Stimulated activated CD8-positive, alpha-beta memory T cell treated with anti-CD3 and anti-CD28 coated beads, Interleukin-2, amount 100 ng/mL, for 1 hour (primary cell): ENCODE measurements at places on chromosomes 1 and 21.

- no peak for DNase-seq
These were observed 47.2 kb upstream of the RASAL2 start for GRCh38 chr1:178046591-178047270.

GRCh38 chr21:45152265-45152746 is 77.9 kb downstream of the ADARB1 start:
- DNase-seq = peak; percentile 45

- no peak for DNase-seq
These were observed 19.1 kb upstream of the SPAG17 start for GRCh38 chr1:118204105-118204504.

DNA sequence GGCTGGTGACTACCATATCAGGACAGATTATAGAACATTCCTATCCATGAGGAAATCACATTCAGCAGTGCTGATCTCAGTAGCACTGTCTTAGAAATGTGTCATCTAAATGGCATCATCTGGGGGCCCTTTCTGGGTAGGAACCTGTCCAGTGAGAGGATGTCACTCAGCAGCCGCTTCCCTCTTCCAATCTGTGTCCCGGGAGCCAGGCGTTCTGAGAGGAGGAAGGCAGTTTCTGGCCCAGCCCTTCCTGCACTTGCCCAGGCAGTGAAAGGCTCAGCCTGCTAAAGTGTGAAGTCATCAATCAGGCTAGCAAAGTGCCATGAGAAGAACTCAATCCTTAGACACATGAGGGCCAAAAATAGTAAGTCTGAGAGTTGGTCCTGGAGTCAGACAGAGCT is 25.6 kb downstream of the RAB4A start:
- no peak for DNase-seq

DNA sequence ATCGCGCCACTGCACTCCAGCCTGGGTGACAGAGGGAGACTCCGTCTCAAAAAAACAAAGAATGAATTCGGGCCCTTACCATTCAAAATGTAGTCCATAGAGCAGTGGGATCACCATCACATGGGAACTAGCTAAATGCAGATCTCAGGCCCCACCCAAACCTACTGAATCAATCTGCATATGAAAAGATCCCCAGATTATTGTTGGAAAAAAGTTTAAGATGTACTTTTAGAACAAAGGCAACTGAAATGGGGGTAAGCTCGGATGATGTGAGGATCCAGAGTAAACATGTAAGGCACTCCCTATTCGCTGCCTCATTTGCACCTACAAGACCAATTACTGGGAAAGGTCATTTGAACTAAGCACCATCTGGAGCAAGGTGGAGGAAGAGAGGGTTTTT is 803 bp upstream of the FLAD1 start:
- no peak for DNase-seq

DNA sequence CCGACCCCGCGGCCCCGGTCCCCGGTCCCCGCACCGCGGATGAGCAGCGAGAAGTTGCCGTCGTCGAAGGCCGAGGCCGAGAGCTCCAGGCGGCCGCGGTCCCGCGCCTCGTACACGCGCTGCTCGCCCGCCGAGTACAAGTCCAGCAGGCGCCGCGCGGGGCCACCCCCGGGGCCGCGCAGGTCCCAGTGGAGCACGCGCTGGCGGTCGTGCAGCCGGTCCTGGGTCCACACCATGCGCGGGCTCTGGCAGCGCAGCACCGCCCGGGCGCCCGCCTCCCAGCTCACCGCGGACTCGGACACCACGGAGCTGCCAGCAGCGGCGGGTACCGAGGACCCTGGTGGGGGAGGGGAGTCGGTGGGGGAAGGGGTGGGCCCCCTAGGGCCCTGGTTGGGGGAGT is 2.9 kb downstream of the MXRA8 start:
- DNase-seq = no peak

GRCh38 chr1:160375788-160376524 is 9.1 kb downstream of the NHLH1 start:
- no peak for DNase-seq

DNA sequence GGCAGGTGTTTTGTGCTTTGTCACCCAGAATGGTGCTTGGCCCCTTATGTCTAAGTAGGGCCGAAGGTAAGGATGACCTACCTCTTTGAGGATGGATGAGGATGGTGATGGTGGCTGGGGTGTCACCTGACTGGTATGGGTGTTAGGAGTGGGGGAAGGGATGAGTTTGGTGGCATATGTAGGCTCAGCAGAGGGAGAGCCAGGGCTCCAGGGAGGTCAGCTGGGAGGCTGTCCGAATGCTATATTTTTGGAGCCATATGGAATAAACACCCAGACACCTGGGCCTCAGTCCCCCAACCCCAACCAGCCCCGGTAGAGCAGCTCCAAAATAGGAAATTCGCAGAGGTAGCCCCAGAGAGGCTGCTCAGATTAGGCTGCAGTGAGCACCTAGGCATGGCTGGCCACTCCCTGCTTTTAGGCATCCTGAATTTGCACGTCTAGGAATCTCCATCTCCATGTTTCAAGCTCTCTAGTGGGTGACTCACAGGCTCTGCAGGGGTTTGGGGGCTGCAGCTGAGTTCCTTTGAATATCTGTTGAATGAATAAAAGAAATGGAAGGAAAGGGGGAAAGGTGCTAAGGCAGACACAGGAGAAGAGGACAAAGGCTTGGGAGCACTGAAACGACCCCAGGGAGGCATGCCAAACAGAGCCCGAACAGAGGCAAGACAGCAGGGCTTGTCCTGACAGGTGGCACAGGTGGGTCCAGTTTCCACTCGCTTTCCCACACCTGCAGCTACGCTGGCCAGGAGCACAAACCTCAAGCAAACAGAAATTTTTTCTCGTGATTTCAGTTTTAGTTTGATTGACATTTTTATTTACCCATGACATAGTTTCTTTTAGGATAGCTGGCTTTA is 135.3 kb upstream of the EDN2 start:
- DNase-seq = no peak
